ENCODE measurements at places on chromosomes 5 and 9. TPM values are rescaled to one million over a fixed set of nuclear protein-coding genes. Genes with fewer than 3 reads are reported as not detected.

Gene FUT7
- 20.6 TPM for polyA plus RNA-seq

Gene PCA3
- not detected for polyA plus RNA-seq

Gene GRM6
- polyA plus RNA-seq, result not detected

Gene PAPPA
- polyA plus RNA-seq, result not detected

Gene LCN12
- polyA plus RNA-seq, result not detected

Gene CORO2A
- polyA plus RNA-seq, result 2.5 TPM

Gene PLAC8L1
- not detected for polyA plus RNA-seq

Gene IL11RA
- polyA plus RNA-seq, result 14.0 TPM

Gene OR1J2
- polyA plus RNA-seq, result not detected

Gene PPIC
- polyA plus RNA-seq, result not detected

Gene PCDHGA10
- not detected for polyA plus RNA-seq

Gene BAAT
- polyA plus RNA-seq, result not detected

Gene CLK4
- polyA plus RNA-seq, result 9.3 TPM

Gene FRRS1L
- polyA plus RNA-seq, result not detected

Gene SH3TC2
- 0.82 TPM for polyA plus RNA-seq

Gene ZNF366
- polyA plus RNA-seq, result 0.09 TPM

Gene CCL28
- 5.0 TPM for polyA plus RNA-seq

Gene OTP
- polyA plus RNA-seq, result not detected

Gene DOCK2
- 48.9 TPM for polyA plus RNA-seq

Gene PAEP
- polyA plus RNA-seq, result not detected

Gene NR5A1
- polyA plus RNA-seq, result not detected

Gene GPR21
- polyA plus RNA-seq, result not detected

Gene RNF183
- not detected for polyA plus RNA-seq

Gene PALM2AKAP2
- not detected for polyA plus RNA-seq

Gene TSTD2
- polyA plus RNA-seq, result 9.8 TPM

Gene SPACA9
- 6.5 TPM for polyA plus RNA-seq

Gene PDE6A
- not detected for polyA plus RNA-seq

Gene RNF208
- polyA plus RNA-seq, result not detected

Gene SPINK7
- polyA plus RNA-seq, result not detected

Gene SCAI
- 4.2 TPM for polyA plus RNA-seq

Gene KIF20A
- 0.34 TPM for polyA plus RNA-seq

Gene GNPDA1
- polyA plus RNA-seq, result 28.4 TPM

Gene LTC4S
- 2.3 TPM for polyA plus RNA-seq

Gene ZNF608
- not detected for polyA plus RNA-seq

Gene CCNI2
- 0.13 TPM for polyA plus RNA-seq

Gene LECT2
- not detected for polyA plus RNA-seq

Gene RASGRF2
- 1.5 TPM for polyA plus RNA-seq

Gene HMMR
- 1.4 TPM for polyA plus RNA-seq

Gene ADAMTSL2
- not detected for polyA plus RNA-seq

Gene RABEPK
- 23.6 TPM for polyA plus RNA-seq

Gene PCDHGA6
- not detected for polyA plus RNA-seq

Gene EIF4E1B
- polyA plus RNA-seq, result not detected

Gene PCDHA9
- polyA plus RNA-seq, result not detected
